Stimulated activated CD4-positive, alpha-beta T cell treated with anti-CD3 and anti-CD28 coated beads, Interleukin-4, amount 100 ng/mL, for 24 hours (primary cell): ENCODE measurements at places on chromosomes 2 and 18.
A peak's percentile ranks its signal among the peaks of the same experiment; 100 is the strongest.

- no peak for DNase-seq
Measured at GRCh38 chr2:190488516-190489233, 45.8 kb downstream of the NEMP2 start.

GRCh38 chr2:189142893-189143759 is 36.4 kb downstream of the COL5A2 start:
- DNase-seq, result peak; percentile 57

- DNase-seq, result no peak
Measured at GRCh38 chr2:68845043-68845442, 26.2 kb downstream of the BMP10 start.

GRCh38 chr18:61949946-61950345 is 57.1 kb upstream of the RNF152 start:
- DNase-seq, result no peak

GRCh38 chr2:42917425-42917927 is 125.1 kb upstream of the HAAO start:
- no peak for DNase-seq

DNA sequence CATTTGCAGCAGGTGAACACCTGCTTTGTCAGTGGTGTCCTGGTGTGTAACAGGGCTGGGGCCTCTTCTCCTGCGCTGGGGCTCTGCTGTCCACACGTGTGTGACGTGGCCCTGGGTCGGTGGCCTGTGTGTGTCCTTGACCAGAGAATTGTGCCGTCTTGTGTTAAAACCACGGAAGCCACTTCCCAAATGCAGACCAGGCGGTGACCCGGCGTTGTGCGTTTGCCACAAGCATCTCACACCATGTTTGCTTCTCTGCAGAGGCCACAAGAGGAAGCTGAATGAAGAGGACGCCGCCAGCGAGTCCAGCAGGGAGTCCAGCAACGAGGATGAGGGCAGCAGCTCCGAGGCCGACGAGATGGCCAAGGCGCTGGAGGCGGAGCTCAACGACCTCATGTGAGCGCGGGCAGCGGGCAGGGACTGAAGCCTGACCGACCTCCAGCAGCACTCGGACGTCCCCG is 44.3 kb upstream of the KCNG2 start:
- DNase-seq, result no peak

- no peak for DNase-seq
Measured at GRCh38 chr2:227939271-227940027, 68.0 kb downstream of the DAW1 start.

DNA sequence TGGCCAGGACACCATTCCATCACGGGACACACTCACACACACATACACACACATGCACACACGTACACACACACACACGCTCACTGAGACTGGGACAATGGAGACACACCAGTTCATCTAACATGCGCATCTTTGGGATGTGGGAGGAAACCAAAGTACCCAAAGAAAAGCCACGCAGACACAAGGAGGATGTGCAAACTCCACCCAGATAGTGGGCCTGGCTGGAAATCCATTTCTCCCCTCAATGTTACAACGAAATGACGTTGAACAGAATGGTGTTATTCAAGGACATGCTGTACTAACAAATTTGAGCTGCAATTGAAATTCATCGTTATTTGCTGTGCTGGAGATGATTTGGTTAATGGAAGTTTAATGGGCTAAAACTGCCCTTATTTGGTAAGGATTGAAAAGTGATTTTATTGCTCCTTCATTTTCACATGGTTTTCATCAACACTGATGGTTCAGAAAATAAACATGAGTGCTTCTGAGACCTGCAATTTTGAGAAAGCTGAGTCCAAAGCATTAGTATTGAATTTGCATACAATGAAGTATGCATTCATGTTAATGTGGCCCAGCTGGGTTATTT is 110.0 kb downstream of the KCNE4 start:
- DNase-seq, result no peak

DNA sequence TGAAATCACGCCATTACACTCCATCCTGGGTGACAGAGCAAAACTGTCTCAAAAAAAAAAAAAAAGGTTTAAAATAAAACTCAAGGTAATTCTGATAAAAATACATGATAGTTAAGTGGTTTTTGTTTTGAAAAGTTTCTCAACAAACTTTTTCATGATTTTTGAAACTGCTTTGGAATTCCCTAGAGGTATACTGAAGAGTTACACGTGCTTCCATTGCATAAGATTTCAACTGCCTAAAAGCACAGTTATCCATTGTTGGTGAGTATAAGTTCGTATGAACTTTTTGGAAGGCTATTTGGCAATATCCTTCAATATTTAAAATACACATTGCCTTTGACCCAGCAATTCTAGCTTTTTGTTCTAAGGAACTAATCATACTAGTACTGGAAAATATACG is 74.9 kb downstream of the USP34 start:
- DNase-seq, result no peak

GRCh38 chr2:120875431-120875830 is 139.8 kb downstream of the GLI2 start:
- DNase-seq, result no peak

DNA sequence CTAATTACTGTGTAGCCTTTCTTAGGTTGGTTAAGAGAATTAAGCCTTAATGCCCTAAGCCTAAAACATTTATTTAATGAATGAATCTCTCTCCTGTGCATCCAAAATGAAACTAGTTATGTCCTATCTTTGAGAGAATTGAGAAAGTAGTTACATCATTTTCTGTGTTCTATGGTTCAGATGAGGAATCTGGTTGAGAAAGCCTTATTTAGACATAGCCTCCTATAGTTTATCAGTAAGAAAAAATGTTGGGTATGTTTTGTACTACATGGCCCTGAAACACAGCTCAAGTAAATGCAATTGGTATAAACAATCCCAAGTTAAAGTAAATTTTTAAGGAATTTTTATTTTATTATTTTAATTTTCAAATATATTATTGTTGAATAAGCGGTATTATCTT is 25.9 kb upstream of the RAMP1 start:
- no peak for DNase-seq

- no peak for DNase-seq
Measured at GRCh38 chr2:100745604-100746003, 74.3 kb upstream of the NPAS2 start.

GRCh38 chr2:39515273-39515896 is 78.3 kb upstream of the MAP4K3 start:
- no peak for DNase-seq

DNA sequence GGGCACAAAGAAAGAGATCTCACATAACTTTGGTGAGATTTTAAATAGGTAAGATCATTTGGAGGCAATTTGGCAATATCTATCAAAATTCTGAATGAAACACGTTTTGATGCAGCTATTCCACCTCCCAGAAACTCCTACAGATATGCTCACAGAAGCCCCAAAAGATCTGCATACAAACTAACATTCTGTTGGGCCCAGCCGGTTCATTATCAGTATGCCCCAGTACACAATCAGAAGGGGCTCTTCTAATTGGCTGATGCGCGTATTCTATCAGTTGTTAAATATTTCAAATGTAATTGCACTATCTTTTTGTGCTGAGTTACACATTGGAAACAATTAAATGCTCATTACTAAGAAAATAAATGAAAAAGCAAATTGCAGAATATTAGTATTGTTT is 7.1 kb upstream of the TGIF1 start:
- no peak for DNase-seq

- peak; percentile 40 for DNase-seq
Measured at GRCh38 chr2:17752892-17753802, 463 bp downstream of the SMC6 start.

GRCh38 chr18:5527603-5528002 is 16.2 kb downstream of the EPB41L3 start:
- DNase-seq, result no peak

DNA sequence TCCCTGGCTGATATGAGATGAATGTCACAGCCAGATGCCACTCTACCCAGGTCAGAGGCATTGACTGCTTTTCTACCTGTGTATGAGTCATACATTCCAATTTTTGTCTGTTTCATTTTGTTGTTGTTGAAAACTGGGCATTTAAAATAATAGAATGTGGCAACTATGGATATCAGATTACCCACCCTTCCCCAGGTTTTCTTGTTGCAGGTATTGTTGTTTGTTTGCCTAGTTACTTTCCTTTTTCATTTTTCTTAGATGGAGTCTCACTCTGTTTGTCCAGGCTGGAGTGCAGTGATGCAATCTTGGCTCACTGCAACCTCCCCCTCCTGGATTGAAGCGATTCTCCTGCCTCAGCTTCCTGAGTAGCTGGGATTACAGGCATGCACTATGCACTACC is 70.2 kb downstream of the LRRC30 start:
- no peak for DNase-seq

- no peak for DNase-seq
Measured at GRCh38 chr2:23478087-23478932, 93.3 kb downstream of the KLHL29 start.

DNA sequence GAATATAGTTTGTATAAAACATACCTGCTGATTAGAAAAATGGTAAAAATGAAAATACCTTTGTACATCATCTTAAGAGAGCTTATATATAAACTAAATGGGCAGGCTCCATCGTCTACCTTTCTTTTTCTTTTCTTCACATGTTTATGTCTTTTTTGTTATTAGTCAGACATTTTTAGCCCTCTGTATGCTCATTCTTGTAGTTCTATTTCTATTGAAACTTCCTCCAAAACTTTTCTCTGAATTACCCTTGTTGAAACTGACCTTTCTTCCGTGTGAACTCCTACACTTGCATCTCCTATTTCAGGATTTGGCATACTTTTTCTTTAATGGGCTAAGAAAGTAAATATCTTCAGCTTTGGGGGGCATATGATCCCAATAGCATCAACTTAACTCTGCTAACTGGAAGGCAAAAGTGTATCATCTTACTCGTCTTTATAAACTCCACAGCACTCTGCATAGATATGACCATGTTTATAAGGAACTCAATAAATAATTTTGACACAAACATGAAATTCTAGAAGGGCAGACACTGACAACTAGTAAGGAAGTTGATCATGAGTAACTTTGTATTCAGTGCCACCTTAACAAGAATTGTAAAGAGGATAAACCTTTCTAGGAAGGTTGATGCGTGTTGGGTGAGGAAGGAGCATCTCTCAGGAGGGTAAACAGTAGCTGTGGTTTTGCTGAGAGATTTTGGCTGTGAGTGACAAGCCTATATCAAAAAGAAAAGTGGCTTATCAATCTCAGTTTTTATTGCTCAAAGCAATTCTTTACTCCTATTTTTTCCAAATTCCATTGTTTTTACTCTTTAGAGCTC is 127.6 kb downstream of the PIK3C3 start:
- no peak for DNase-seq

DNA sequence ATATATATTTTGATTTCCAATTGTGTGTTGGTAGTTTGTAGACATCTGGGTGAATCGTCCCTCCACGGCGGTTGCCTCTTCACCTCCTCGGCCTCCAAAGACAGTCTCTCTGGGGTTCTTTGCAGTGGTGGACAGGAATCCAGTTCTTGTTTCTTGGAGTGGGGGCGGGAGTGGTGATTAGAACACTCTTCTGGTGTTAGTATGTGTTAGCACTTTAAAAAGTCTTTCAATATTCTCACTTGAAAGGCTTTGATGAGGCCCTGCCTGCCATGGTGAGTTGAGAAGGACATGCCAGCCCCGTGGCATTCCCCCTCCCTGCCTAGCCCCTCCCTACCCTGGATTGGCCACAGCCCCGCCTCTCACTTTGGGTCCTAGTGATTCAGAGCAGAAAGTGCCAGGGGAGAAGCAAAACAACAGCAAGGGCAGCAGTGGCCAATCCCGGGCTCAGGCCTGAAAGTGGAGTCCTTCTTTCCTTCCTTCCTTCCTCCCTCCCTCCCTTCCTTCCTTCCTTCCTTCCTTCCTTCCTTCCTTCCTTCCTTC is 316.8 kb upstream of the HS6ST1 start:
- no peak for DNase-seq

DNA sequence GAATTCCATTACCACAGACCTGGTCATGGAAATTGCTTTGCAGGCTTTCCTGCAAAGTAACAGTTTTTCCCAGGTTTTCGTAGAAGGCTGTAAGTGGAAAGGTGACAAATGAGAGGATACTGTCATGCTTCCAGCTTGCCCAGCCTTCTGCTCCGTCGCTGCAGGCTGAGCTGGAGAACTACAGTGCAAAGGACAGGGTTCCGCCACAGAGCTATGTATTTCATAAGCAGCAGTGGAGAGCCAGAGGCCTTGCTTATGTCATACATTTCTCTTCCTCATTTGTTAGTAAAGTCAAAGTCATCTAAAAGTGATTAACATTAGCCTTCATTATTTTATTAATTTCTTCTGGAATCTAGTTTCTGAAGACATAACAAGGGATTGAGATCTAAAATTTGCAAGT is 72.9 kb upstream of the RBM44 start:
- no peak for DNase-seq

- no peak for DNase-seq
Measured at GRCh38 chr18:54023471-54023870, 201.0 kb downstream of the MBD2 start.

GRCh38 chr2:174529916-174530315 is 43.1 kb upstream of the GPR155 start:
- DNase-seq, result no peak

- no peak for DNase-seq
Measured at GRCh38 chr18:48208432-48209140, 200.6 kb downstream of the ZBTB7C start.
